ENCODE measurements at places on chromosomes 4 and X.

DNA sequence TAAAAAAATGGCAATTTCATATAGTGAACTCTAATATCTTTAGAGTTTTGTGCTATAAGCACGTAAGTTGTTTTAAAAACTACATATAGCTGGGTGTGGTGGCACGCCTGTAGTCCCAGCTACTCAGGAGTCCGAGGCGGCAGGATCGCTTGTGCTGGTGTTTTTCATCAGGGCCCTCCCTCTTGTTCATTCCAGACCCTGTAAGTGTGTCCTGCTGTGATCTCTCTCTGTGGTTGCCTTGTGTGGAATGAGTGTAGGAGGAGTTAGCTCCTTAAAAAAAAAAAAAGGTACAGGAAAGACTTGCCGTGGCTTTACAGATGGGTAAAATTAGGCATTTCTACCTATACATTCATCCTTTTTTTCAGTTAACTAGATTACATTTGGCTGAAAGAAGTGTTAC, 35.4 kb downstream of the RBBP7 start:
- DNase-seq = no peak

DNA sequence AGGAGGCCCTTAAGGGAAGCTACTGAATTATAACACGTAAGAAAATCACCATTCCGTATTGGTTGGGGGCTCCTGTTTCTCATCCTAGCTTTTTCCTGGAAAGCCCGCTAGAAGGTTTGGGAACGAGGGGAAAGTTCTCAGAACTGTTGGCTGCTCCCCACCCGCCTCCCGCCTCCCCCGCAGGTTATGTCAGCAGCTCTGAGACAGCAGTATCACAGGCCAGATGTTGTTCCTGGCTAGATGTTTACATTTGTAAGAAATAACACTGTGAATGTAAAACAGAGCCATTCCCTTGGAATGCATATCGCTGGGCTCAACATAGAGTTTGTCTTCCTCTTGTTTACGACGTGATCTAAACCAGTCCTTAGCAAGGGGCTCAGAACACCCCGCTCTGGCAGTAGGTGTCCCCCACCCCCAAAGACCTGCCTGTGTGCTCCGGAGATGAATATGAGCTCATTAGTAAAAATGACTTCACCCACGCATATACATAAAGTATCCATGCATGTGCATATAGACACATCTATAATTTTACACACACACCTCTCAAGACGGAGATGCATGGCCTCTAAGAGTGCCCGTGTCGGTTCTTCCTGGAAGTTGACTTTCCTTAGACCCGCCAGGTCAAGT, 6.9 kb upstream of the MSANTD1 start:
- DNase-seq = no peak

DNA sequence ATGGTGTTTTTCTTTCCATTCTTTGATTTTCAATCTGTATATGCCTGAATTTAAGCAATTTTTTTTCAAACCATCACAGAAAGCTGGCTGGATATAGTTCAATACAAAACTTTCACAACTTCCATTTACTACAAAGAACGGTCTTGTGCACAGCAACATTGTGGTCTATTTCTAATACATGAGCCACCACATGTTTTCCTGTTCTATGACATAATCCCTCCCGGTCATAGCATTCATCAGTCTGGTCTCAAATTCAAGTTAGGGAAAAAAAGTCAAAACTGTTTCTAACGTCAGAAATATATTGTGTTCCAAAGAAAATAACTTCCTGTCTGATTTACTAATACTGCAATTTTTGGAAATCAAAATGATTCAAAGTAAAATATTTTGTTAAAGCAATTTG, 7.5 kb upstream of the CXCL6 start:
- no peak for DNase-seq

DNA sequence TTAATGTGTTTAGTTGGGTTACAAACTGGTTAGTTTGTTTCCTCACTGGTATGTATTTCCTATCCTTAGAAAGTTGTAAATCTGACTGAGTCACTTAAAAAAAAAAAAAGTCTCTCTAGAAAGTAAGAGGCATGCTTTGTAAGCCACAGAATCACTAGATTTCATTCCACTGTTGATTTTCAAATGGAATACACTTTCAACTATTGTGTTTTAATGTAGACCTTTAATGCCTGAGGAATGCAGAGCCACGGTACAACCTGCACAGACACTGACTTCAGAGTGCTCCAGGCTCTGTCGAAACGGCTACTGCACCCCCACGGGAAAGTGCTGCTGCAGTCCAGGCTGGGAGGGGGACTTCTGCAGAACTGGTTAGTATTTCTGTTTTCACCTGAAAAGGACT, 88.6 kb downstream of the HHIP start:
- no peak for DNase-seq

GRCh38 chr4:104491481-104492182, 3.1 kb downstream of the CXXC4 start:
- peak; percentile 58 for DNase-seq

- no peak for DNase-seq
Observed at GRCh38 chr4:41172786-41173185, 41.6 kb downstream of the APBB2 start.

DNA sequence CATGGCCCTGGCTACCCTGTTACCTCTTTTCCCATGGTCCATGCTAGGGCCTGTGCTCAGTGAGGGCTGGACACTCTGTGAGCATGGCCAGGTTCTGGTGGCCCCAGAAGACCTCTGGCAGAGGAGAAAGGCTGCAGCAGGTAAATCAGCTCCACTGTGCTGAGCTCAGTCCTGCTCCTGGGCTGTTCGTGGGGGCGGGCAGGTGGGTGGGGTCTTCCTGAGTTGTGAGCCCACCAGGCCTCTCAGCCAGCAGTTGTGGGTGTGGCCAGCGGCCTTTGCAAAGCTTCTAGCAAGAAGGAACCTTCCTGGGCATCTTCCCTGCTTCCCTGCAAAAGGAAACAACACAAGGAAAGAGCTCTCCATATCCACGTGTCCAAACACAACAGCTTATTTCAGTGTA, 85.3 kb upstream of the STX18 start:
- DNase-seq = no peak

DNA sequence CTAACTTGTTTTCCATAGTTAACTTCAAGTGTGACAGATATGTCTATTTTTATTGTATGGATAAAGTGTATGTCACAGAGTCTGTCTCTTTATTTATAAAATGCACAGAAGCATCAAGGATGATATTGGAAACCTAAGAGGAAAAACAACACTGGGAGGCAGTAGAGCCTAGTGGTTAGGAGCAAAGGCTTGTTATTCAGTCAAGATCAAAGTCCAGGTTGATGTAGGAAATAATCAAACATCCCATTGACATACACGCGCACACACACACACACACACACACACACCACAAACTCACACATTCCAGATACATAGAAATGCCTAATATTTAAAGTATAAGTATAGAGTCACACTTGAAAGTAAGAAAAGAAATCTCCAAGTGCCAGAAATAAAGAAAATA, 206.8 kb downstream of the CHRDL1 start:
- no peak for DNase-seq

GRCh38 chrX:15301924-15302323, 13.5 kb downstream of the ASB11 start:
- no peak for DNase-seq

DNA sequence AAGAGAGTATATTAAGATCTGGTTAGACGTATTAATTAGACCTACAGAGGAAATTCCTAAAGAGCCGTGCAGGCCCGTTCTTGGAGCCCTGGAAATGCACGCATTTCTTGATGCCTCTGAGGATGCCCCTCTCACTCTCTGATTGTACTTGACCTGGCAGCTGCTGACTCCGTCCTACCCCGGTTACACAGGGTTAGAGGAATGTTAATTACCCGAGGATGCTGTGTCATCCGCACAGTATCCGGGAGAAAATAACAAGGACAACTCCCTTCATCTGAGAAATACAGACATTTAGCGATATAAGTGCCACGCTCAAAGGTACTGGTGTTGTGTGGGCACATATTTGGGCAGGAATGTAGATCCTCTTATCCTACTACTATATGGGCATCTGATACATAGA, 404.6 kb upstream of the FAT1 start:
- no peak for DNase-seq

- no peak for DNase-seq
Observed at GRCh38 chr4:174273930-174274329, 9.5 kb downstream of the FBXO8 start.

DNA sequence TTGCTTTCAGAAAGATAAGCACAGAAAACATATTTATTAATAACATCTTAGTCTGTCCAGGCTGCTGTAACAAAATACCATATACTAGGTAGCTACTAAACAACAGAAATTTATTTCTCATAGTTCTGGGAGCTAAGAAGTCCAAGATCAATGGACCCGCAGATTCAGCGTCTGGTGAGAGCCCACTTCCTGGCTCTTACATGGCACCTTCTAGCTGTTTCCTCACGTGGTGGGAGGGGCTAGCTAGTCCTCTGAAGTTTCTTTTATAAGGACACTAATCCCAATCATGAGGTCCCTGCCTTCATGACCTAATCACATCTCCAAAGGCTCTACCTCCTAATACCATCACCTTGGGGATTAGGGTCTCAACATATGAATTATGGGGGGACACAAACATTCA, 57.2 kb upstream of the AFF2 start:
- DNase-seq = no peak

GRCh38 chr4:1556541-1557220, 127.4 kb downstream of the FAM53A start:
- DNase-seq = no peak

DNA sequence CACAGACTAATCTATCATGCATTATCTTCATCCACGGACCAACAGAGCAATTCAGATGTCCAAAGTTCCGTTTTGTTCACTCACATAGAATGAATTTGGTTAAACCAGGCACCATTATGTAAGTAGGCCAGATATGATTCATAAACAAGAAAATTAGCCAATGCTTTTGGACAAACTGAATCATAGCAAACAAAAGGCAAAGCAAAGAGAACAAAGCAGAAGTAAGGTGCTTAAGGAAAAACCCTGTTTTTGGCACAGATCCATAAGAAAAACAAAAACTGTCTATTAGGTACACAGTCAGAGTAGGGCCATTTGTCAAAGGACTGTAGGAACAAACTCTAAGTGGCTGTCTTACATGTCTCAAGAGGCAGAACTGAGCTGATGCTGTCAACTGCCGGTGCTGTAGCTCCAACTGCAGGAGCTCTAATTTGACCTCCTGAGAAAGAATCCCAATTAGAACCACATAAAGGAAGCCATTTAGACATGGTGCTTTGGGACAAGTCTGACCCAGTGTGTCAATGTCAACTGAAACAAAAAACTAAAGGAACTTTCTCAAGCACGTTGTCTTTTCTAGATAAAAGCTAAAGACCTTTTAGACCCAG, 146.7 kb downstream of the COL25A1 start:
- DNase-seq = no peak
